ENCODE measurements at places on chromosomes 5 and 9. TPM values are rescaled to one million over a fixed set of nuclear protein-coding genes. Genes with fewer than 3 reads are reported as not detected.

The SLC25A2 gene
- total RNA-seq, result not detected

The PITX1 gene
- total RNA-seq, result 2.2 TPM

The TAF11L10 gene
- not detected for total RNA-seq

The MARCOL gene
- not detected for total RNA-seq

The SHISAL2B gene
- total RNA-seq, result not detected

The PDE6A gene
- total RNA-seq, result 0.58 TPM

The C9orf152 gene
- not detected for total RNA-seq

The SPATA24 gene
- total RNA-seq, result 3.7 TPM

The ADGRD2 gene
- not detected for total RNA-seq

The CTSV gene
- 8.1 TPM for total RNA-seq

The MEIKIN gene
- not detected for total RNA-seq

The PCDHGA7 gene
- total RNA-seq, result 0.57 TPM

The EIF4EBP3 gene
- total RNA-seq, result 1.6 TPM

The LECT2 gene
- total RNA-seq, result not detected

The TAS2R1 gene
- total RNA-seq, result not detected

The GABRA1 gene
- total RNA-seq, result not detected

The JAKMIP2 gene
- 0.52 TPM for total RNA-seq

The RXRA gene
- 20.4 TPM for total RNA-seq

The ARSI gene
- total RNA-seq, result 11.0 TPM

The RLN1 gene
- not detected for total RNA-seq

The PHYHD1 gene
- total RNA-seq, result 17.3 TPM

The AGGF1 gene
- 25.8 TPM for total RNA-seq

The MARVELD2 gene
- total RNA-seq, result 0.26 TPM

The RPL37 gene
- total RNA-seq, result 46.6 TPM

The RCL1 gene
- total RNA-seq, result 9.7 TPM

The PCDHGA2 gene
- 0.90 TPM for total RNA-seq

The MAMDC4 gene
- 7.2 TPM for total RNA-seq

The INSL4 gene
- total RNA-seq, result not detected

The MGAT1 gene
- 197 TPM for total RNA-seq

The SPINK4 gene
- not detected for total RNA-seq

The ZNG1C gene
- total RNA-seq, result 24.0 TPM

The PCDHA10 gene
- total RNA-seq, result not detected

The BSPRY gene
- total RNA-seq, result not detected

The MACROH2A1 gene
- total RNA-seq, result 183 TPM

The TUSC1 gene
- total RNA-seq, result 11.7 TPM

The HMMR gene
- 127 TPM for total RNA-seq

The PDLIM4 gene
- total RNA-seq, result 153 TPM

The TRIM7 gene
- 1.5 TPM for total RNA-seq

The SRP19 gene
- 80.4 TPM for total RNA-seq

The ECM2 gene
- 0.38 TPM for total RNA-seq

The EQTN gene
- not detected for total RNA-seq

The ORM2 gene
- not detected for total RNA-seq

The CTNND2 gene
- total RNA-seq, result not detected

The IL13 gene
- total RNA-seq, result not detected

The FOXD4L4 gene
- 0.06 TPM for total RNA-seq

All from LHCN-M2 (cell line).